SJSA1 (cell line): ENCODE measurements at places on chromosomes 1 and 21.
A peak's percentile ranks its signal among the peaks of the same experiment; 100 is the strongest.

DNA sequence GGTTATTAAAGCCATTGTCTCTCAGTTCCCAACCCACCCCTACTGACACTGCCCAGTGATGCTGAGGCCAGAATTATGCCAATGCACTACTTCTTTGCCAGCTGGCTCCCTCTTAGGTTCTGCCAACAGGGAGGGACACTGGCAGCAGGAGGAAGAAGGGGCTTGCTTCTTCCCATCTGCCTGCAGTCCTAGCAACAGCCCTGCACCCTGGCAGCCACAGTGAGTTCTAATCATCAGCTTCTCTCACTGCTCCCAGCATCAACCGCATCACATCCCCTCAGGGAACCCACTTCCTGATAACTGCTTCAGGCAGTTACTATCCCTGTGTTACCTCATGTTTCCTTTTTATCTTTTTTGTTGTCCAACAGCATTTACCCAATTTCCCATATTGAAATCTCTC is 86.2 kb downstream of the UBR4 start:
- peak; percentile 19 for DNase-seq

GRCh38 chr1:117574161-117574835 is 31.6 kb upstream of the TENT5C start:
- no peak for DNase-seq

DNA sequence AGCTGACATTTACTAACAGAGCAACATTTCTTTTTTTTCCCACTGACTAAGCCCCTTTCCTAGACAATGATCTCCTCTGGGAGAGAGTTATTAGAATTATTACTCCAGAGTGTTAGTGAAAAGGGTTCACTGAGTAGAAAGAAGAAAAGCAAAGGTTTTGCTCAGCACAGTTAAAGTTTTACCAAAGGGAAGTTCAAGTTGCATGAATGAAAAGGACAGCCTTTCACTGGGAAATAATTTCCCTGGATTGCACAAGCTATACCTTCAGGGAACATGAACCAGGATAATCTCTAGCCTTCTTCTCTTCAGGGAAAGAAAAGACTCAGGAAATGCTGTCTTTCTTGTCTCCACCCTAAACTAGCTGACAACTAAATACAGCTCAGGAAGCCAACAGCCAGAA is 71.4 kb upstream of the ESRRG start:
- DNase-seq, result no peak

DNA sequence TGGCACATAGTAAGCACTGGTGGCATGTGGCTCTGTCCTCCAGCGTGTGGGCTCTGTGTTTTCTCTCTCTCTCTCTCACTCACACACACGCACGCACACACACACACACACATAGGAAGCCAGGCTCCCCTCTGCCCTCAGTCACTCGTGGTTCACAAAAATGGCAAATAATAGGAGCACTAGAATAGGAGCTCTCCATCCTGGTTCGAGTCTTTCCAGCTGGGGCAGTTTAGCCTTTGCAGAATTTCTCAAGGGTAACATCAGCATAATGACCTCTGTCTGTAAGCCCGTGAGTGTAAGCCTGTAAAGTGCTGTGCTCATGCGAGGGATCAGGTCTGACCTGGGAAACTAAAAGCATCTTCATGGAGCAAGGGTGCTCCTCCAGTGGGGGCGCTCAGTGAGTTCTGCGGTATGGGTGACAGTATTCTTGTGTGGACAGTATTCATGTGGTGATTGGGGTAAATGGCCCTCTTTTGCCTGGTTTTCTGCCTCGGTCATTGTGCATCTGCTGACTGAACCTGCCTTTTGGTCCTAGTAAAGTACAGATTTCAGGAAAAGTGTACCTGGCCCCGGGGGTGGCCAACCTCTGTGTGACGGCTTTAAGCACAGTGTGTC is 842 bp upstream of the ZC3H12A start:
- peak; percentile 41 for DNase-seq

GRCh38 chr21:42796327-42797062 is 82.8 kb downstream of the WDR4 start:
- DNase-seq, result no peak

GRCh38 chr1:174072581-174072980 is 50.4 kb upstream of the RC3H1 start:
- no peak for DNase-seq

GRCh38 chr1:50930193-50930592 is 29.9 kb downstream of the FAF1 start:
- no peak for DNase-seq

DNA sequence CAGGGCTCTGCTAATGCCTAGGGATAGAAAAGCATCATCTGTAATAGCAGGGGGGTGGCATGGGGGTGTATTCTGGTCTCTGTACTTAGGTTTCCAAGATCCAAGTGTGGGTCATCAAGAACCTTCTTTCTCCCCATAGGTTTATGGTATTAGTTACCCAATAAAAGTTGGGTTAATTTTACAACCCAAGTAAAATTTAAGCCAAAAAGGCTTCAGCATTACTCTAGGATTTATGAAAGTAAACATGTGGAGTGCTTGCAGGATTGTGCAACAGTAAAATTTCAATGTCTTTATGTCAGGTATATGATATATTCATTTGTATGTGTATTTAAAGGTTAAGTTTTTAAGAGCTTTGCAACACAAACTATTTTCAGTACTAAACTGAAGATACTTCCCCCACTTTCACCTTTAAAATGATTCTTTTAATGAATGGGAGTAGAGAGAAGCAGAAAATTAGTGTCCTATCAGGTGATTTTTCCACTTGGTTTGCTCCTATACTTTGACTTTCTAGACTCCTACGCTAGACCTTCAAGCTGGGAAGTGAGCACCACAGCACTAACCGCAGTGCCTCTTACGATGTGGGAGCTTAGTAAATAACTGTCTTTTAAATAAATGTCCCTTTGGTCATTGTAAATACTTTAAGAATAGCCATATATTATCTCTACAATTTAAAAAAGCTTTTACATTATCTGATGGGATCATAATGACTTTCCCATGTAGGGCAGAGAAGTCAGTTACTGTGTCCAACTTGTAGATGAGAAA is 67.8 kb upstream of the UBE2U start:
- no peak for DNase-seq

DNA sequence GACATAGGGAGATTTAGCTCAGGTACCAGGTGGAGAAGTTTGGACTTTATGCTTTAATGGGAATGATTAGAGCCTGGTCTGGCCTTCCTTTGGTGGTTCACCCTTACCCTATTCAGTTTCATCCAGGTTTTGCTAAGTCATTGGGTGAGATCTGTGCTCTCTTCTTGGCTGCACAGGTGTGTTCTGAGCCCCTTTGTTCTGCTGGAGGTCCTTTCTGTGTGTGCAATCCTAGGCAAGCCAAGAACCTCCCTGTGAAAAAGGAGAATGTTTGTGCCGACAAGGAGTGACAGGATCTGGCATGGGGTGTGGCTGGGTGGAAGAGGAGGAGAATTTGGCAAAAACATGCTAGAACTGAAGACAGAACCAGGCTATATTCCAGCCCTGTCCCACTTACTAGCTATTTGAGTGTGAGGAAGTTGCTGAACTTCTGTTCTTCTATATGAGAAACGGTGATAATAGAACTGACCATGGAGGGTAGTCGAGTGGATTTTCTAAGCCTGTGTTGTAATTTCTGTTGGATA is 4.6 kb downstream of the GSTM5 start:
- no peak for DNase-seq

DNA sequence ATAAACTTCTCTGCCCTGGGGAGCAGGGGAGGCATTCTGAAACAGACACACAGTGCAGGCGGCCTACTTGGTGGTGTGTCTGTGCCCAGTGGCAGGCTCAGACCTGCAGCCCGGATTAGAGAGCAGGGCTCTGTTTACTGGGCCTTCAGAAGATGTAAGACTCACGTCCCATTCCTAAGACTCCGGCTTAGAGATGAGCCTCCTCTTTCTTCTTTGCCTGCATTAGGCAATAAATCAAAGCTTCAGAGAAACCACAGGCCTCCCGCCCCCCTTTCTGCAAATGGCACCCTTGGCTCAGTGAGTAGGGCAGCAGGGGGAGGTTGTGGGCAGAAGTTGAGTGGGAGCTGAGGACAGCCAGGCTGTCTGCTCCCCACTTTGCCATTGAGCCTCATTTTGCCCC is 35.8 kb downstream of the LGR6 start:
- DNase-seq, result no peak

DNA sequence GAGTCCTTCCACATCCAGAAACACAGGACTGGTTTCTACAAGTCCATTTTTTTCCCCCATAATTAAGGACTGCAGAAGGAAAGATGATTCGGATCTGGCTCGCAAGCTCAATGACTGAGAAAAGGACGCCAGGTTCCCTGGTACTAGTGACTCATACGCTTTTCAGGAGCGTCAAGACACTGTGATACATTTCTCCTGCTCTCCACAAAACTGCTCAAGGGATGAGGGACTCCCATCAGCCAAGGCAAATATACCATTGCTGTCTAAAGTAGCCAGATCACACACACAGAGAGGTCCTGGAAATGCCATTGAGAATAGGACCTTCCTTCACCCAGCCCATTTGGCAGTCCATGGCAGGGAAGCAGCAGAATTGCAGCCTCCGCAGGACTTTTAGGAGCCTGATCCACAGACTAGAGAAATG is 253.6 kb upstream of the IRF2BP2 start:
- peak; percentile 50 for DNase-seq

- no peak for DNase-seq
Observed at GRCh38 chr1:244633140-244633539, 19.8 kb upstream of the DESI2 start.

GRCh38 chr1:788835-789234 is 102.4 kb upstream of the OR4F16 start:
- DNase-seq, result no peak

DNA sequence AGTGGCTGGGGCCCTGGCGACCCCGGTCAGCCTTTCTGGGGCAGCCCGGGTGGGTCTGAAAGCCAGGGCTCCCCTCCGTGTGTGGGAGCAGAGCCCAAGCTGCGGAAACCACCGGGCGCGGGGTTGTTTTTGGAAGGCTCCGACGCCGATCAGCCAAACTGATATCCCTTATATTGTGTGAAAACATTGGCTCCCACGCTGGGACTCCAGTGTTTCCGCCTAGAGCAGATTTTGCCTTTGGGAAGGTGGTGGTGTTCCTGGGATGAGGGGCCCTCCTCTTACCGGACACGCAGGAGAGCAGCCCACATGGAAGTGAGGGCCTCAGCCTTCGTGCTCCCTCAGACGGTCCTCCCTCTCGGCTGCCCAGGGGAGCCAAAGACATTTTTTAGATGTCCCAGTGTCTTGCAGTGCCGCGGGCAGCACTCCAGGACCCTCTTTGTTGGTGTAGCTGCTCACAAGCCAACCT is 54.3 kb downstream of the NGF start:
- no peak for DNase-seq

DNA sequence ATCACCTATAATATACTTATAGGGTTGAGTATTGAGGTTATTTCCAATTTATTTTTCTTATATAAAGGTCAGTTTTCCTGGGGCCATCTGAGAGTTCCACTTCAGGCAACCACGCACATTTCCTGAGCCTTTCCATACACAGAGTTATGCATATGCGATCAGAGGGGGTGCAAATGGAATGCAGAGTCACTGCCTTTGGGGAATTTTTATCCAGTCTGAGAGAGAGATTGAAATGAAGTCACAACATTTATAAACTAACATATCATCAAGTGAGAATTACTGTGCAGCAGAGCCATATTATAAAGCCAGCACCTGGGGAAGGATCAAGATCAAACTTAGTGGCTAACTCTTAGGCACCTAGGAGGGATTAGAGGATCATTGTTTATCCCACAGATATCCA is 299.9 kb upstream of the PLXNA2 start:
- no peak for DNase-seq

- no peak for DNase-seq
Observed at GRCh38 chr1:22363403-22364325, 88.0 kb upstream of the ZBTB40 start.

- DNase-seq, result no peak
Observed at GRCh38 chr21:32442566-32443318, 30.2 kb downstream of the EVA1C start.

- no peak for DNase-seq
Observed at GRCh38 chr1:4086921-4087320, 186.8 kb upstream of the C1orf174 start.

GRCh38 chr21:29326914-29327554 is 28.3 kb downstream of the BACH1 start:
- DNase-seq, result no peak

DNA sequence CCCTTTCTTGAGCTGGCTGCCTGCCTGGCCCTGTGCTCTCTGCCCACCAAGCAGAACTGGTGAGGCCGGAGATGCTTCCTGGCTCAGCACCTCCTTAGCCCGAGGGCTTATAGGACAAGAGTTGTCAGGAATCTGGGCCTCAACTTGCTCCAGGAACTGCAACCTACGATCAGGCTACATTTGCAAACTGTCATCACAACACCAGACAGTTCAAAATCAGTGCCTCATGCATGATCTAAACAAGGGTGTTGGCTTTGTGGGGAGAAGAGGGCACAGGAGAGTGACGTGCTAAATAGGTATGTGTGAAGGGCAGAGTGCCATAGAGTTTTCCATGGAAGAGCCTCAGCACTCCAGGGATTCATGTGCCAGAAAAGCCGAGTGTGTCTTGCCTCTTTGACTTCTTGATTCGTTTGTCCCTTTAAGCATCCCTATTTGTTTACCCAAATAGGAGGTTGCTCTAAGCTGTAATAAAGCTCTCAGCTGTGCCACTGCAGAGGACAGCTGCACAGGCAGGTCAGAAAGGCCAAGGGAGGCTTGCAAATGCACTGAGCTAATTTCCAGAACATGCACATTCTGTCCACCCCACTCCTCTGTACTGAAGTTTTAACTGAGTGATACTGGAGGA is 30.2 kb upstream of the NEK2 start:
- DNase-seq, result no peak

GRCh38 chr1:206829875-206830274 is 35.5 kb upstream of the IL20 start:
- DNase-seq, result no peak

DNA sequence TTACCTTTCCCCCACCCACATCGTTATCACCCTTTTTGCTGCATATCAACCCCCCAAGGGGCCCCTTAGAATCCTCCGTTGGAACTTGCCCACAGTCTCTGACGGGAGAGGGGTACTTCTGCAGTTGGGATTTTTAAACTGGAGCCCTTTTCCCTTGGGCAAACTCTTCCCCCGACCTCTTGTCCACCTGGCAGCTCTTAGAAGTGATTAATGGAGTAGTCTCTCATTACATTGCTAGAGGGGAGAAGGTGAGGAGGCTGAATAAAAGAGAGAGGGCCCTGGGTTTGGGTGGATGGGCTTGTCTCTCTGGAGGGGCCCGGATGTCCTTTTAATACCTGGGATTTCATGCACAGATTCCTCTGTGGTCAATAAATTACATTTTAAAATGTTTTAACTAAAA is 27.2 kb upstream of the TSPAN2 start:
- DNase-seq, result no peak

- DNase-seq, result no peak
Observed at GRCh38 chr1:88700425-88701013, 16.4 kb downstream of the PKN2 start.

- no peak for DNase-seq
Observed at GRCh38 chr1:981491-981954, 370 bp downstream of the PERM1 start.

- DNase-seq, result no peak
Observed at GRCh38 chr1:165161130-165161529, 195.4 kb downstream of the LMX1A start.
